Stimulated activated CD4-positive, alpha-beta T cell treated with anti-CD3 and anti-CD28 coated beads, Interleukin-15, amount 100 ng/mL, for 1 hour (primary cell): ENCODE measurements at places on chromosomes 16 and 17.

GRCh38 chr17:68197997-68198930 lies 49.6 kb upstream of the AMZ2 start:
- no peak for DNase-seq

GRCh38 chr17:7839190-7839875 lies 5.3 kb downstream of the KDM6B start:
- DNase-seq, result no peak

GRCh38 chr16:31063843-31064611 lies 10.0 kb downstream of the ZNF668 start:
- no peak for DNase-seq

DNA sequence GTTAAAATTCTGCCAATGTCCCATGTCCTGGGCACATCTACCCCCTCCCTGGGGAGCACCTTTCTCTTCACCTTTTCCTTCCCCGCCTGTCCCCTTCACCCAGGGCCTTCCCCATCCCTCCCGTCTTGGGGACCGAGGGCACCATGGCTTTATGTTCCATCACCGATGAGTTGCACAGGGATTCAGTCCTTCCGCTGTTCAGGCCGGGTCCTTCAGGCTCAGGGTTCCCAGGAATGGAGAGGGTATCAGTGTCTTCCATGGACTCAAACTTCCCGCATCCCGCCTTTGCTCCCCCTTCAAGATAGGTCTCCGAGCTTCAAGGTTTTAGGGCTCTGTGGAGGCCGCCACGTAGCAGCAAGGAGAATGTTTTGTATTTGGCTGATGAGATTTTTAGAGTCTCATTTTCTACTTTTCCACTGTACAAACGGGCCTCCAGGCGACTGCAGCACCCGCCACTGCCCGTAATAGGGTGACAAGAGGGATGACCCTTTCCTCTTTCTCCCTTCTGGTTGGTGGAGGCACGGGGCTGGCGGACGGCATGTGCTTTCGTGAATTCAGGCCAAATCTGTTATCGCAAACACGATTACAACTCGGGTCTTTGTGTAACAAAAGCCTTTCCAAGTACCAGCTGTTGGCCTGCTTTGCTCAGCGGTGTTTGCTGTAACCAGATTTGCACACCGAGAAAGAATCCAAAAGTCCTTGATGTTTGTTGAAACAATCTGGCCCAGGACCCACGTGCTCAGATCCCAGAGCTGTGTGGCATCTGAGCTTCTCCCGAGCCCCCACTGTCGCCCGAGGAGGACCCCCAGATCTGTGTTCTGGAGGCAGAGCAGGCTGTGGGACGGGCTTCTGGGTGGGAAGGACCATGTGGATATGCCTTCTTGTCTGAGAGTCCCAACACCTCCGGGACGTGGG lies 236.3 kb downstream of the SEC14L1 start:
- no peak for DNase-seq

DNA sequence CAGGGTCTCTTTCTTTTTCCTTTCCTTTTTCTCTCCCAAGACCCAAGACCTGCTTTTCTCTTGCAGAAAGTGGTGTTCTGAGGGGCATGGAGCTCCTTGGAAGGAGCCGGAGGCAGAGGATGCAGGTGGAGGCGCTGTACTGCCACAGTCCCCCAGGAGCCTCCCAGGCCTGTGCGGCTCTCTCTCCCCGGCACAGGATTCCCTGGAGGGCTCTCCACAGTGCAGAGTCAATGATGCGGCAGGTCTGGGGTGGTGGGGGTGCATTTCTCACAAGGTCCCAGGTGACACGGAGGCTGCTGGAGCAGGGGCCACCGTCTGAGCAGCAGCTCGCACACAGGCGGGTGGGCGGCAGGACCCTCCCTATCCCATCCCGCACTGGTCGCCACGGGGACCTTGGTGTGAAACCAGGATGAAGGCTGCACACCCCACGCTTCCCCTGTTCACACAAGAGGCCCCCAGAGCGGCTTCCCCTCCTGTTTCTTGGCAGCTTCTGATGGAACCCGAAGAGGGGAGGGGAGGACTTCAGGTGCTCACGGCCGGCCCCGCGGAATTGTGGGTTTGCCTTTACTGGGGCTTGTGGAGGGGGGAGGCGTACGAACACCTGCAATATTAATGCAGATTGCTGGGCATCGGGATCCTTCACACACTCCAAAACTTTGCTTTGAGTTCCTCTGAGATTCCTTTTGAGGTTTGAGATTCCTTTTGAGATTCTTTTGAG lies 186.9 kb downstream of the ENGASE start:
- DNase-seq, result no peak

DNA sequence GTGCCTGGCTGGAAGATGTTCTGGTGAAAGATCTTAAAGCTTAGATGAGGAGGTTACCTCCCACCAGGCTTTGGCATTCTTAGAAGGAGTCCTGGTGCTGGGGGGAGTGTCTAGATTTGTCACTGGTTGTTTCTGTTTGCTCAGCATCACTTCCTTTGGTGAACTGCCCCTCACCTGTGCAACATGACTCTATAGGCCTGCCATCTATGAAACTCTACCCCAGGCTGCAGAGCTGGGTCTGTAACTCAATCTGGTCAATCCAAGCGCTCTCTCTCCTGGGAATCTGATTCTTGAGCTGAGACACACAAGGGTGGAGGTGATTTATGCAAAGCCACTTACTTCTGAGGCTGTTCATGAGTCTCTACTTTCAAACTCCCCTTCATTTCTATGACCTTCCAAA lies 399.4 kb downstream of the NPIPA7 start:
- no peak for DNase-seq

- peak; percentile 23 for DNase-seq
Measured at GRCh38 chr17:27654654-27655524, 23.9 kb downstream of the LGALS9 start.

DNA sequence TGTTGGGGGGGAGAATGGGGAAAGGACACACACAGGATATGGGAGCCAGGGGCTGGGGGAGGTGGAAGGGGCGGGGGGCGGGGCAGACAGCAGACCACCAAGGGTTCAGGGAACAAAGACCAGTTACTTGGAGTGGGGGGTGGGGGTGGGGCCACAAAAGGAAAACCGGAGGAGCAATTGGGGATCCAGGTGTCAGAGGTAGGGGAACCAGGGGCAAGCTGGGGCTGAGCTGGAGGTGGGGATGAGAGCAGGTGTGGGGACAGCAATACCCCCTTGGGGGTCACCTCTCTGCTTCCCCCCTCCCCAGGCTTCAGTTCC lies 1.4 kb upstream of the ORAI3 start:
- no peak for DNase-seq

GRCh38 chr16:86844695-86845094 lies 266.3 kb downstream of the FOXL1 start:
- no peak for DNase-seq

- DNase-seq, result no peak
Measured at GRCh38 chr17:47831934-47832327, 461 bp downstream of the LRRC46 start.

- DNase-seq, result no peak
Measured at GRCh38 chr17:81130385-81131361, 34.6 kb upstream of the PVALEF start.

DNA sequence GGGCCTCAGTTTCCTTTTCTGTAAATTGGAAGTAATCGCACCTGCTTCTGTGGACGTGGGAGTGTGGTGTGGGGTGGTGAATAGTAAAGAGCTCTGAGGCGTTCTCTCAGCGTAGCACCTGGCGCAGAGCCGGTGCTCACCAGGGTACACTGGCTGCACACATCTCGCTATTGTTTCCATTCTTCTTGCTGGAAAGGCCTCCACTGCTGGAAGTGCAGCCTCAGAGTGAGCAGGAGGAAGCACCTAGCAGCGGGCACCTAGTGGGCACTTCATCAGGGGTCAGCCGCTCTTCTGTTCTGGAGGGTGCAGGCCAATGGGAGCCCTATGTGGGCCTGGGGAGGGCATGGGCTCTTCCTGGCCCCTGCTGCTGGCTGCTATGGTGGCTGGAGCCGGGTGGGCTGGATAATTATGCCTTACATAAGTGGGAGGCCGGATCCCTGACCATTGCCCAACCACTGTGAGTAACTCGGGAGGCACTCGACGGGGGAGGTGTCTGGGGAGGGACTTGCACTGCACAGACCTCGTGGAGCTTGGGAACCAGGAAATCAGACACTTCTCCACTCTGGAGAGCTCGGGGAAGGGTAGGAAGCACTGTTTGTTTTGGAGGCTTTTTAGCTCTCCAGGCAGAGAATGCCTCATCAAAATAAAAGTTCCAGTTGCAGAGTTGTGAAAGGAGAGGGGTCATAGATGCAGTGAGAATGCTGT lies 1.7 kb downstream of the MAP2K3 start:
- DNase-seq, result no peak

GRCh38 chr17:34174496-34174895 lies 80.6 kb upstream of the CCL2 start:
- DNase-seq, result no peak

DNA sequence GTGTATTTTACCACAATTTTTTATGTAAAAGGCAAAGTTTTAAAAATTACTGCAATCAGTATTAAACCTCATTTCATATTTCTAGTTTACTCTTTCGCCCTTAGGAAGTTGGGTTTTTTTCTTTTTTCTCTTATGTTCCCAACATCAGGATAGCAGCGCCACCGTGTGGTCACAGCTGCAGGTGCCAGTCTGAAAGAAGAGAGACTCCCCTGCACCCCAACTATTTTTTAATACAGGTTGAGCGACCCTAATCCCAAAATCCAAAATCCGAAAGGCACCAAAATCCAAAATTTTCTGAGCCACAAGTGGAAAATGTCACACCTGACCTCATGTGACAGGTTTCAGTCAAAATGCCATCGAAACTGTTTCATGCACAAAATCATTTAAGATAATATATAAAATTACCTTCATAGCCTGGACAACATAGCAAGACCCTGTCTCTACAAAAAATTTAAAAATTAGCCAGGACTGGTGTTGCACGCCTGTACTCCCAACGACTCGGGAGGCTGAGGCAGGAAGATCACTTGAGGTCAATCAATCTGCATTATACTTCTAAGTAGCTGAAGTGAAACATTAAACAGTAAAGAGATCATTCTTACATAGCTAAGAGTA lies 21.8 kb upstream of the ASGR2 start:
- peak; percentile 49 for DNase-seq

DNA sequence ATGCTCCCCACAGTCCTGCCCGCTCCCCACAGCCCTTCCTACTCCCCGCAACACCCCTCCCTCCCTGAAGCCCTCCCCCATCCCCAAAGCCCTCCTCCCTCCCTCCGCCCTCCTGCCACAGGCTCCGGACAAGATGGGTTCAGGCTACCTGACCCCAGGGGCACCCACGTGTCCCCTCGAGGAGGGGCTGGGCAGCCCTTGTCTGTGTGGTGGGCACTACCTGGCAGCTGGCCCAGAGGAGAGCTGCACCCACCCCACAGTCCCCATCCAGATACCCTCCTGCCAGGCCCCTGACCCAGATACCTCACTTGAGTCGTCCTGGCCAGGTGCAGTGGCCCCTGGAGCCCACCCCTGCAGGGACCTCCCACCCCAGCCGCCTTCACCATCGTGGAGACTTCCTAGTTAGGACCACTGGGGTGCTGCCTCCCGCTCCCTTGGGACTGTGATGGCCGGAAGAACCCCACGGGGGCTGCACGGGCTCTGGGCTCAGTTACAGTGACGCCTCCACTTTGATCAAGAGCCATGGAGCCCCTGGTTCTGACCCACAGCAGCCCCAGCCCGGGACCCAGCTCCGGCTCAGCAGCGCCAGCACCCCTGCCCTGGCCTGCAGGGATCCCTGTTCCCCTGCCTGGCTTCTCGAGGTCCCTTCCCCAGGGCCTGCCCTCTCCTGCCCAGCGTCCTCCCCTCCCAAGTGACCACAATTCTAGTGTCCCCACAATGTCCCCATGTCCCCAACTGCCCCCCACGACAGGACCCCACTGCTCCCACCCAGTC lies 806 bp downstream of the PERCC1 start:
- DNase-seq, result no peak

DNA sequence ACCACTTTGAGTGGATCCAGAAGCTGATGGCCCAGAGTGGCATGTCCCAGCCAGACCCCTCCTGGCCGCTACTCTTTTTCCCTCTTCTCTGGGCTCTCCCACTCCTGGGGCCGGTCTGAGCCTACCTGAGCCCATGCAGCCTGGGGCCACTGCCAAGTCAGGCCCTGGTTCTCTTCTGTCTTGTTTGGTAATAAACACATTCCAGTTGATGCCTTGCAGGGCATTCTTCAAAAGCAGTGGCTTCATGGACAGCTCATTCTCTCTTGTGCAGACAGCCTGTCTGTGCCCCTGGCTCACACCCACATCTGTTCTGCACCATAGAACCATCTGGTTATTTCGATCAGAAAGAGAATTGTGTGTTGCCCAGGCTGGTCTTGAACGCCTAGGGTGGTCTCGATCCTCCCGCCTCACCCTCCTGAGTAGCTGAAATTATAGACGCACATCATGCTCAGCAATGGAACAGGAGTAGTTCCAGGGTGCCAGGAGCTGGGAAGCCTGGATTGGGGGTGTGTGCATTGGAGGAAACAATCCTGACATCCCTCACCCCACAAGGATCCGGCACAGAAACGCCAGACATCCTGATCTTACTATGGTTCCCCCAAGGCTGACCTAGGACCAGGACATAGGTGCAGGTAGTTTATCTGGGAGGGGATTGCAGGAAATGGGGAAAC lies 4.6 kb downstream of the PRSS21 start:
- no peak for DNase-seq

DNA sequence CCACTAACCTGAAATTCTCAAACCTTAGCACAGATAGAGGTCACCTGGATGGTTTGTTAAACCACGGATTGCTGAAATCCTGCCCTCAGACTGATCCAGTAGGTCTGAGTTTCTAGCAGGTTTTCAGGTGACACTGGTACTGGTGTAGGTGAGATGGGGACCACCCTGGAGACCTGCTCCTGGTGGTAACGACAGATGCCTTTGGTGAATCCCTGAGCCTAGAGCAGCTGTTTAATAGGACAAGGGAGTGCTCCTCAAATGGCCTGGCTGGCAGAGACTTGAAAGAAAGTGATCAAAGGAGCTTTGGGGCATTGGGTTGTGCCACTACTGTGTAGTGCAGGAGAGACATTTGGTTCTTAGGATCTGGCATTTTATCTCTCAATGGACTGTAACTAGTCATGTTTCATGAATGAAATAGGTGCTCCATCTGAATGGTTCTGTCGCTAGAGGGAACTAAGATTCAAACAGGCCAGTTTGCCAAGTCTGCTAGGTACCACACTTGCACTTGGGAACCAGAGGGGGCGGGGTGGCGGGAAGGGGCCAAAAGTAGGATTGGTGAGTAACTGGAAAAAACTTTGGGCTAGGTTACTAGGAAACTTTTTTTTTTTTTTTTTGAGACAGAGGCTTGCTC lies 2.9 kb upstream of the IFI35 start:
- no peak for DNase-seq

- no peak for DNase-seq
Measured at GRCh38 chr17:72268431-72268830, 147.6 kb downstream of the SOX9 start.

- DNase-seq, result no peak
Measured at GRCh38 chr17:51029568-51030463, 90.9 kb downstream of the SPAG9 start.

- DNase-seq, result no peak
Measured at GRCh38 chr17:49646391-49647255, 31.3 kb downstream of the SPOP start.

GRCh38 chr16:24288516-24288915 lies 32.4 kb downstream of the CACNG3 start:
- DNase-seq, result no peak

- no peak for DNase-seq
Measured at GRCh38 chr17:83201206-83202001, 122.0 kb downstream of the METRNL start.

GRCh38 chr17:6508519-6509030 lies 47.8 kb downstream of the PITPNM3 start:
- DNase-seq, result no peak

GRCh38 chr16:79325226-79325945 lies 275.2 kb downstream of the MAF start:
- DNase-seq, result no peak

- DNase-seq, result no peak
Measured at GRCh38 chr16:52539191-52539590, 7.8 kb downstream of the TOX3 start.
